ENCODE measurements at places on chromosomes 5 and 9.

GRCh38 chr5:166165596-166165995 is 2125.8 kb upstream of the WWC1 start:
- peak; percentile 54 for DNase-seq

- peak; percentile 89 for DNase-seq
These were observed 37.6 kb downstream of the ANKRD33B start for GRCh38 chr5:10601246-10602030.

- peak; percentile 24 for DNase-seq
These were observed 21.3 kb upstream of the GBGT1 start for GRCh38 chr9:133184971-133185370.

- no peak for DNase-seq
These were observed 39.8 kb upstream of the PITX1 start for GRCh38 chr5:135073761-135074345.

GRCh38 chr5:168311061-168311566 is 19.7 kb downstream of the WWC1 start:
- no peak for DNase-seq

DNA sequence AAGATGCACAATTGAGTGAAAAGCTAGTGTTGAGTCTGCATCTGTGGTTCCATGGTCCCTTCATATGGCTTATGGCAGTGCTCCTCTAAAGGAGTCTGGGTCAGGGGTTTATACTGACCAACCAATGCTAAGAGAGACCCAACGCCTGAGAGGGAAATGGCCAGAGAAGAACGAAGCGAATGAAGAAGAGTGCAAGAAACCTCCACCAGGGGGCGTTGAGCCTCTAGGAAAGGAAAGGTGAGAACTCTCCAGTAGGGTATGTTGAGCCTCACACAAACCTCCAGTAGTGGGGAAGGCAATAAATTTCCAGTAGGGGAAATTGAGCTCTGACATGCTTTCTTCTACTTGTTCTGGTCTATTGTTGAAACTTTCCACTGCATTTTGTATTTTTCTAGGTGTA is 470.6 kb downstream of the PRDM9 start:
- no peak for DNase-seq

DNA sequence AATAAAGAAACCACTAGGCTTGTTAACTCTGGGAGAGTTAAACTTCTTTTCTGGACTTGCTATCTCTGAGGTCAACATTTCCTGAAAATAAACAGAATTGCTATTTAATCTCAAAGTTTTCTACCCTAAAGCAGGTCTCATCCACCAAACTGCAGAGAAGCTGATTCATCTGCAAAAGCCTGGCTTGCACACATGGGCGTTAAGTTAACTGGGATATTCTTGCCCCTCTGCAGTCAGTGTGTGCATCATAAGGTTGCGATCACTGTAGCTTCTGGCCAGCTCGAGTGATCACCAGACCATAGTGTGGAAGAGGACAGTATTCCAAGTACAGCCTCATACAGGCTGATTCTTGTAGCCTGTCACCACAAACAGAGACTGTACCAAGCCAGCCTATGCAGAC is 99.2 kb downstream of the SPOCK1 start:
- no peak for DNase-seq

Data from NCI-H1930 (cell line).